Activated CD4-positive, alpha-beta T cell treated with anti-CD3 and anti-CD28 coated beads for 1 hour (primary cell): ENCODE measurements at places on chromosomes 4 and X.
A peak's percentile ranks its signal among the peaks of the same experiment; 100 is the strongest.

- no peak for DNase-seq
Observed at GRCh38 chr4:166657261-166657660, 577.0 kb downstream of the SPOCK3 start.

GRCh38 chrX:153226344-153227185 lies 47.5 kb downstream of the MAGEA1 start:
- DNase-seq, result no peak

- no peak for DNase-seq
Observed at GRCh38 chrX:40022421-40022820, 75.3 kb downstream of the BCOR start.

DNA sequence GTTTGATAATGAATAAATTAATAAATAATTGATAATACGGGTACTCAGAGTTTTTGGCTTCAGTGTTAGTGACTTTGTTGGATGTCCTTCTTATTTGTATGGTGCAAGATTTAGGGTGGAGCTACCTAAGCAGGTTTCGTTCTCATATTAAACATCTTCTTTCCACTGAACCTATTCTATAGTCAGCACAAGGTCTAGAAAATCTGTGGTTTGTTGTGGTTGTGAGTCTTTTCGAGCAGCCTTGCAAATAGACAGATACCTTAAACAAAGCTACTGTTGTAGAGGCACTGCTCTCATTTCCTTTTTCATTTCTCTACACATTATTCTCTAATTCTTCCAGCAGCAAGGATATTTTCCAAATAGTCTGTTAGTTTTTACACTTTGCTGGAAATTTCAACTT lies 38.1 kb upstream of the SPANXD start:
- DNase-seq, result no peak

DNA sequence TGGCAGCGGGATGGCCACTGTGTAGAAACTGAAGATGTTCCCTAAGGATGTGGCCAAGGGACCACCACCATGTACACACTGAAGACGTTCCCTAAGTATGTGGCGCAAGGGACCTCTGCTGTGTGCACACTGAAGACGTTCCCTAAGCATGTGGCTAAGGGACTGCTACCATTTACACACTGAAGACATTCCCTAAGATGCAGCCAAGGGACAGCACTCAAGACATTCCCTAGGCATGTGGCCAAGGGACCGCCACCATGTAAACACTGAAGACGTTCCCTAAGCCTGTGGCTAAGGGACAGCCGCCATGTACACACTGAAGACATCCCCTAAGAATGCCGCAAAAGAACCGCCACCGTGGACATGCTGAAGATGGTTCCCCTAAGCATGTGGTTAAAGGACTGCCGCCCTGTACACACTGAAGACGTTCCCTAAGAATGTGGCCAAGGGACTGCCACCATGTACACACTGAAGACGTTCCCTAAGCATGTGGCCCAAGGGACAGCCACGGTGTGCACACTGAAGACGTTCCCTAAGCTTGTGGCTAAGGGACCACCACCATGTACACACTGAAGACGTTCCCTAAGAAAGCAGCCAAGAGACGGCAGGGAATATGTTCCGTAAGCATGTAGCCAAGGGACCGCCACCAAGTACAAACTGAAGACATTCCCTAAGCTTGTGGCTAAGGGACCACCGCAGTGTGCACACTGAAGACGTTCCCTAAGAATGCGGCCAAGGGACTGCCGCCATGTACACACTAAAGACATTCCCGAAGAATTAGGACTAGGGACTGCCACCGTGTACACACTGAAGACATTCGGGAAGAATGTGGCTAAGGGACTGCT lies 43.3 kb downstream of the DHRSX start:
- DNase-seq, result no peak

DNA sequence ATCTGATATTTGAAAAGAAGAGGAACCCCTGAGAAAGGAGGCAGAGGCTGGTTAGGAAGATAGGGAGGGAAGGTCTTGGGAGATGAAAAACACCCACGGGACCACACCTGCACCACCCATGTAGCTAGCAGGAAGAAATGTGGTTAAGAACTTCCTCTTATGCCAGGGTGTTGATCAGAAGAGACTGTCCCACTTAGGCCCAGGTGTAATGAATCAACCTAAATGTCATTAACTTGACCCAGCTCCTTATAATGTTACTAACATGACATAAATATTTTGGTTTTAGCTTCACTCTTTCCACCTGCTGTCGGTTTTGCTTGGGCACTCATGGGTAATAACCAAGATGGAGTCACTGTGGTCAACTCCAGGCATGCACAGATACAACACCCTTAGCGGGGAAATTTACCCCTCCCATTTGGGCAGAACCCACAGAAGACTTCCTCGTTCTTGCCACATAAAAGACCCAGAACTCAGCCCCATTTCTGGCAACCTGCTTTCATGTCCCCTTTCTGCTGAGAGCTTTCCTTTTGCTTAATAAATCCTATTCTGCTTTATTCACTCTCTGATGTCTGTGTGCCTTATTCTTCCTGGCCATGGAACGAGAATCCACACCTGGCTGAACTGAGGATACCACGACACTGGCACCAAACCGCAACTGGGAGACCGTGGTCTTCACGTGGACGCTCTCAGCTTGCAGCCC lies 46.8 kb downstream of the ZNF141 start:
- no peak for DNase-seq

GRCh38 chrX:150446995-150447394 lies 83.9 kb downstream of the MAMLD1 start:
- DNase-seq, result no peak

- no peak for DNase-seq
Observed at GRCh38 chr4:121514443-121514842, 133.6 kb upstream of the QRFPR start.

GRCh38 chr4:34170946-34171345 lies 2073.4 kb downstream of the ARAP2 start:
- DNase-seq, result no peak

DNA sequence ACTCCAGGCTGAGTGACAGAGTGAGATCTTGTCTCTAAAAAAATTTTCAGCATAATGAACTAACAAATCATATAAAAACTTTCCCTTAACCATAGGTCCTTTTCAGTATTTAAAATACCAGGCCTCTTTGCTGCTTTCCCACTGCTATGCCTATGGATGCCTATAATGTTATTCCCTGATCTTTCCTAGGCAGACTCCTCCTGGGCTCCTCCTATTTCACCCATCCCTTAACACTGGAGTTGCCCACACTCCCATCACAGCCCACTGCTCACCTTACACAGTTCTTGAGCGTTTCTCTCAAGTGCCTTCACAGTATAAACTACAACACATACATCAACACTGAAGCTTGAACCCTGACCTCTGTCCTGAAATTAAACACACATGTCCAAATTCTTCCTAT lies 31.6 kb downstream of the PAPSS1 start:
- no peak for DNase-seq

- no peak for DNase-seq
Observed at GRCh38 chr4:15163284-15163645, 161.0 kb downstream of the CPEB2 start.

- DNase-seq, result no peak
Observed at GRCh38 chrX:116204932-116205331, 34.4 kb downstream of the AGTR2 start.

DNA sequence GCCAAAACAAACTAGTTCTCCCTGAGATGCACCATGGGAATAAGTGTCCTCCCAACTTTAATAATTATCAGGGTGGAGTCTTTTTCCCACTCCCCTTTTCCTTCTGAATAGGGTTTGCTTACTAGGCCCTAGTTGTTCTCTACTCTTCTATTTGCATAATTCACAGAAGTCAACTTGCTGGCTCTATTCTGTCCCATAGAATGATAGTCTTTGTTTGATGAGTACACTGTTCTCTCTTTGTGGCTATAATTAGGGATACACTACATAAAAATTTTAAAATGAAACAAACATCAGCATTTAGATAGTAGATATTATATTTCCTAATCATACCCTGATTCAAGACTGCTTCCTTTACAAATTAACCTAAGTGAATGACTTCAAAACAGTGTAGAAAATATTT lies 10.3 kb downstream of the PDHA2 start:
- DNase-seq, result no peak

- DNase-seq, result no peak
Observed at GRCh38 chr4:4225915-4226605, 669 bp downstream of the OTOP1 start.

- no peak for DNase-seq
Observed at GRCh38 chrX:19030805-19031204, 46.9 kb upstream of the PHKA2 start.

GRCh38 chr4:184734758-184735157 lies 862 bp upstream of the CENPU start:
- DNase-seq, result no peak

DNA sequence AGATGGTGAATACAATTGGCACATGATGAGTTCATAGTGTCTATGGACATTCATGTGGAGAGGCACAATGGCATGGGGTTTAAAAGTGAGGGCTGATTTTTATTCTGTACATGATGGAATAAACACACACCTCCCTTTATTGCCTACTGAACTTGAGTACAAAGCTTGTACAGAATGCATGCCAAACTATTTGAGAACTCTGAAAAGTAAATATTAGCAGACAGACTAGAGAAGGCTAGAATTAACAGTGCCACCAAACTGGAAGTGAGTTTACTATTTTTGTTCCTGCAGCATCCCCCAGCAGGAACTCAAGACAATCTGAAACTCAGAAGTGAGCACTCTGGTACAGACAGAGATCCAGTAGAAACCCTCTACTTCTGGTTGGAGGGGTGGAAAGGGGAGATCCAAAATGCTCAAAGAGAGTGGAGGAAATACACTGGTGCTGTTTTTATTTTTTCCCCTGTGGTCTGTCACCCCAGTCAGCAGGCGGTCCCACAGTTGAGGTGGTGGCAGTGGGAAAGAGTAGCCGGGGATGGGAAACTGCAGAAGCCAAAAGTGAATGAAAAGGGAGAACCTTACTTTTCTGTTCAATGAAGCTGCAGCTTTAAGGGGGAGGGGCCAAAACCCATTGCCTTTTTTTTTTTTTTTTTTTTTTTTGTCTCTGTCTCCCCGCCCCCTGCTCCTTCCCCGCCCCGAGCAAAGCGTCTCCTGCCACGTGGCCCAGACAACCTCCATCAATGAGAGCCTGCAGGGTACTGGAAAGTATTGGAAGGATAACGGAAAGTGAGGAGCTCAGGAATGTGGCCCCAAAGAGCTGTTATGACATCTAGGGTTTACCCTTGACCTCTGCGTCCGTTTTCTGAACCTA lies 20.5 kb downstream of the AKAP4 start:
- no peak for DNase-seq

GRCh38 chrX:22634751-22635150 lies 362.0 kb downstream of the CBLL2 start:
- no peak for DNase-seq

GRCh38 chrX:96770315-96770714 lies 85.7 kb downstream of the DIAPH2 start:
- no peak for DNase-seq

GRCh38 chr4:2860391-2861348 lies 17.0 kb downstream of the ADD1 start:
- DNase-seq, result no peak

GRCh38 chrX:147875866-147876596 lies 35.7 kb upstream of the FMR1 start:
- no peak for DNase-seq

DNA sequence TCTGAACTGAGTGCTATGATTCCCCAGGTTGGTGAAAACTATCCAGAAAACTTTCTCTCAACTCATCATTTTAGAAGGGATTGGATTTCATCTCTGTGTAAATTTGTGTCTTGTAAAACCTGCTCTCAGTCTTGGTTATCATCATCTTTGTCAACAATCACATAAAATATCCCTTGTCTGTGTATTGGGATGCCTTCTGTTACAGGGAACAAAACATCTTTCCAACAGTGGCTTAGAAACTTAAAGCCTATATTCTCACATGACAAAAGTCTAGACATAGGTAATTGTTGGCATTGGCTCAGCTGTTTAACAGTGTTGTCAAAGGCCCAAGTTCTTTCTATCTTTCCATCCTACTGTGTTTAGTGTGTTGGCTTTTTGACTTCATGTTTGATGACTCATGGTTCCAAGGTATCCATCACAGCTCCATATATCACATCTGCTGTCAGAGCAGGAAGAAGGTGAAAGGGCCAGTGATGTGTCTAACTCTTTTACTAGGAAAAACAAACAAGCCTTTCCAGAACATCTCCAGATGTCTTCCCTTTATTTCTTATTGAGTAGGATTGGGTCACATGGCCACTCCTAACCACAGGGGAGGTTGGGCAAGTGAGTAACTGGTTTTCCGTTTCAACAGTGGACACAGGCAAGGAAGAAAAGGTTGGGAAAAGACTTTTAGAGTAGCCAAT lies 65.0 kb downstream of the PHEX start:
- no peak for DNase-seq

- DNase-seq, result peak; percentile 95
Observed at GRCh38 chr4:140523857-140524742, at the start of gene ELMOD2. TSS of gene ELMOD2 (plus strand) at chr4:140524168. CDS start at chr4:140525429, 1,261 bp downstream.

- no peak for DNase-seq
Observed at GRCh38 chrX:147962476-147962875, 18.7 kb upstream of the FMR1NB start.
